Hepatic stellate cell (primary cell): ENCODE measurements at places on chromosomes 2 and 18.

GRCh38 chr2:138600732-138601457, 99.3 kb downstream of the SPOPL start:
- no peak for DNase-seq

- no peak for DNase-seq
Measured at GRCh38 chr18:36717422-36718110, 111.2 kb downstream of the TPGS2 start.

DNA sequence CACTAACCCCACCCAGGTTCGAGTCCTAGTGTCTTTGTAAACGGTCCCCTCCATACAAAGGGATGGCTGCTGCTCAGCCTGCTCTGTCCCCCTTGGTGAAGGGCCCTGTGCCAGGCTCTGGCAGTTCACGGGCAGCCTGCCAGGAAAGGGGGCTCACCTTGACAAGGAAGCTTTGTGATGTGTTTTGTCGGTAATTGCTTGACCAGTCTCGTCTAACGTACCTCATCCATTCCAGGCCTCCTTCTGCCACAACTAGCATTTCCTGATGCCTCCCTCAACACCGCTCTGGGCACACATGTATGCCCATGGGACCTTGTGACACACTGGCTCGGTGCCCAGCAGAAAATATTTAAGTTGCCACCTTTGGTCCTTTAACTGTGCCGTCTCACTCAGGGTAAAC, 171.9 kb downstream of the KLHL29 start:
- no peak for DNase-seq

- no peak for DNase-seq
Measured at GRCh38 chr18:79781331-79781941, 16.3 kb upstream of the KCNG2 start.

DNA sequence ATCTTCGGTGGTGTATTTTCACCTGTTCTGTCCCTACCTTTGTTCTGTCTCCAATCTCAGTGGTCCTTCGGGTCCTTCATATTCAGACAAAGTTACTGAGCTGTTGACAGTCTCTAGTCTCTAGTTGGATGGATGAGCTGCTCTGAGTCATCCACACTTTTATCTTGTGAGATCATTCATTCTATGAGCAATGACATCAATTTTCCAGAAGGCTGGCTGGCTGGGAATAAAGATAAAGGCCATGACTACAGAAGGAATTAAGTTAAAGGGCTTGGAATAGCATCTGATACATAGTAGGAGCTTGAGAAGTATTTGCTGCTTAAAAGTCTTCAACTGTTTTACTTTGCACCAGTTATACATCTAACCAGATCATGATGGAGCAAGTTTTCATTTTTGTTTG, 43.1 kb upstream of the SLC39A10 start:
- peak; percentile 65 for DNase-seq

DNA sequence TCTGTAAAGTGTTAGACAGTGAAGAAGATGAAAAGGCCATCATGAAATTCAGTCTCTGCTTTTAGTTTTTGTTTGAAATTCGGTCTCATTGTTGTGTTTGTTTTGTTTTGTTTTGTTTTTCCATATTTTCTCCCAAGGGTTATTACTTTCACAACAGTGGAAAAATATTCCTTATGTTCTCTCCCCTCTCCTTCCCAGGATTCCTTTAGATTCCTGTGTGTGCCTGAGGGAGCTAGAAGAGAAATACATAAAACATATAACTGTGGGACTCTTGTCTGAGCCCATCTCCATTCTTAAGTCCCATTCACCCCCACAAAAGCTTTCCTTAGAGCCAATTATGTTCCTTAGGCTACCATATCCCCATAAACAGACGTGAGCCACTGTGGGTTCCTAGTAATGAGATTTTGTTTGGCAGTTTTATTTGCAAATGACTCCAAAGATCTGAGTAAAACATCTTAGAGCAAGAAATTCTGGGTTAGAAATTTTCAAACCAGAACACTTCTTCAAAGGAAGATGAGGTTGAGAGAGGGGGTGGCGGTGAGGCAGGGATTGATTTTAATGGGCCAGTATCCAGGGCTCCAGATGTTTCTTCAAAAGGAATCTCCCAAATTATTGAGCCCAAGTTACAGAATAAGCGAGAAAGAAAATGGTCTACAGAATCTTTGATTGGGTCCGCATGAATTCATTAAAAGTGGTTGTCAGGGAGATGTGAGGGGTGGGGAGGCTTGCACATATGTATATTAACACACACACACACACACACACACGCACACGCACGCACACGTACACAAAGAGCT, 157.8 kb upstream of the TNP1 start:
- DNase-seq, result no peak

- DNase-seq, result no peak
Measured at GRCh38 chr2:31233231-31233630, 721 bp upstream of the EHD3 start.

GRCh38 chr2:129619471-129619870, 360.0 kb upstream of the RAB6C start:
- no peak for DNase-seq

- DNase-seq, result no peak
Measured at GRCh38 chr18:26697186-26697884, 149.0 kb upstream of the KCTD1 start.

DNA sequence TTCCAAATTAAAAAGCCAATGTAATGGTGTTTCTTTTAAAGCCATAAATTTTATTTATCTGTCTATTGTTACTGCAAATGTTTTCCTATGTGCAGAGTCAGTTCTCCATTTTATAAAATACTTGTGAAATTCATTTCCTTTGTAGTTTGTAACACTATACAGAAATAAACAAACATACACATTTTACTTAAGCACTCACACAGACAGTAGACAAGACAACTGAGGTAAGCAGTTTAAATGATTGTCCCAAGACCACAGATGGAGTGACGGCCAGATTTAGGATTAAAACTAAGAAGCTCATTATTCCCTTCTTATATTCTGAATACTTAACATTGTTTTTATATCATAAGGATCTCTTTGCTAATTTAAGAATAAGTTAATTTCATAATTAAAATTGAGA, 100.9 kb downstream of the BAZ2B start:
- DNase-seq, result no peak

GRCh38 chr18:65527879-65528633, 222.8 kb upstream of the CDH7 start:
- DNase-seq, result no peak

DNA sequence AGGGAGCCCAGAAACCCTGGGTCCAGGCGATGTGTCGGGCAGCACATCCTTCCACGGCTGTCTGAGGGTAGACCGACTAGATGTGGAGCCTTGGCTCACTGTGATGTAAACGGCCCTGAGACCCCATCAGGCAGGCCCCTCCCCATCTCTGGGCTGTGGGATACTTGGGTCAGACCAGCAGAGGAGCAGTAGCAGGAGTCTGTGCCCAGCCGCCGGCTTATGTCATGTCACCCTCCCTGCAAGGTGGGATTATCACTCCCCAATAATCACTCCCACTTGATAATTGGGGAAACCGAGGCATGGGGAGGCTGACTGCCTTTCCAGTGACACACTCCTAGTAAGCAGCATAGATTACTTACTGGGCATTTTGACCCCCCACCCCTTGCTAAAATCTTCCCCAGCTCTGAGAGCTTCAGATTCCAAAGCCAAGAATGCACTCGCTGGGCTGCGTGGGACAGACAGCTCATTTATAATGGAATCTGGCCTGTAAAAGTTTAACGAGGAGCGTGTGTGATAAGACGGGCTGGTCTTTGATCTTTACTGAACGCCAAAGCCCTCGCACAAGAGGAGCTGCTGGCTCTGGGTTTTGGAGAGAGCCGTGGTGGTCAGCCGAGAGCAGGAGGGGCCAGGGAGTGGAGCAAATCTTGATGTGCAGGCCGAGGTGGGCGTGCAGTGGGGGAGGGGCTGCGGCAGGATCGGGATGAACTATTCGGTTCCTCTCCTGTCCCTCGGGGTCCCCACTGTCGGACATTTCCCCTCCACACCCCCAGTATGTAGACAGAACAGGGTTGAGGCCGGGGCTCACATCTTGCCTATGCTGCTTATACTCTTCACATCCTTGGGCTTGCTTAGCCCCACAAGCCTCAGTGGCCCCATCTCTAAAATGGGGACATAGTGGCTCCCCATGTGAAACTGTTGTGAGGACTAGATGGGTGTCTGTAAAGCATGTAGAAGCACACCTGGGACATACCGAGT, 200.0 kb downstream of the GLI2 start:
- no peak for DNase-seq

- DNase-seq, result no peak
Measured at GRCh38 chr2:74735009-74735408, 81.0 kb downstream of the SEMA4F start.

DNA sequence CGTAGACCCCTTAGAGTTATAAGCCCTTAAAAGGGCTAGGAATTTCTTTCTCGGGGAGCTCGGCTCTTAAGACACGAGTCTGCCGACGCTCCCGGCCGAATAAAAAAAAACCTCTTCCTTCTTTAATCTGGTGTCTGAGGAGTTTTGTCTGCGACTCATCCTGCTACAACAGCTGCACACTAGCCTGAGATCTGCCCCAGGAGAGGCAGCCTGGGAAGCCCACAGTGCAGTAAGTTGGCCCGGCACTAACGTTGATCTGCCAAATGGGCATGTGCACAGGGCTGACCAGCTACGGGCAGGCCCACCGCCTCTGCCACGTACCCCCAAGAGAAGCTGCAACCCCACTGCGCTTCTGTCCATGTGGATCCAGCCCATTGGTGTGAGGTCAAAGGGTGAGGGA, 8.4 kb upstream of the LIMS2 start:
- no peak for DNase-seq

DNA sequence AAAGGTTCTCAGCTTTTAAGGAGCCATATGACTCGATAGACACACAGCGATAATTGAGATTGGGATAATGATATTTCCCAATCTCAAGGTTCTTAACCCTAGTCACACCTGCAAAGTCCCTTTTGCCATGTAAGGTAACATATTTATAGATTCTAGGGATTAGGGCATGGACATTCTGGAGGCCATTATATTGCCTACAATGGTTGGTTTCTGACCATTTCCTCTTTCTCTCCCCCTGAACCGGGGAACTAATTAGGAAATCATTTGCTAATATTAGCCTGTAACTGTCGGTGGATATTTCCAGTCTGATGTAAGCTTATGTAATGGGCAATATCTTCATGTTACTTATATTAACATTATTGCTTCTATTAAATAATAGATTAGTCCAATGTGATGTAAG, 40.8 kb upstream of the ARHGAP15 start:
- no peak for DNase-seq

DNA sequence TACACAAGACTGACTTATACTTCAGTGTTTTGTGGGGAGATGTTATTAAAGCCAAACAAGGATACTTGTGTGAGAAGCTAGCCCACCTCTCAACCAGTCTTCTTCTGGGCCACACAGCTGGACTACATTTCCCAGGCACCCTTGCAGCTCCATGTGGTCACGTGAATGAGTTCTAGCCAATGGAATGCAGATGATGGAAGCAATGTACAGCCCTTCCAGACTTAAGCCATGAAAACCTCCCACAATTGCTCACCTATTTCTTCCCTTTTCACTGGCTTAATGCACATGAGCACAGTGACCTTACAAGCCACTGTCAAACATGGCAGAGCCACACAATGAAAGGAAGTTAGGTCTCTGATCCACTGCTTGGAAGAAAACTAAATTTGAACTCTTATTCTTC, 20.4 kb upstream of the FEZ2 start:
- DNase-seq, result peak; percentile 46

DNA sequence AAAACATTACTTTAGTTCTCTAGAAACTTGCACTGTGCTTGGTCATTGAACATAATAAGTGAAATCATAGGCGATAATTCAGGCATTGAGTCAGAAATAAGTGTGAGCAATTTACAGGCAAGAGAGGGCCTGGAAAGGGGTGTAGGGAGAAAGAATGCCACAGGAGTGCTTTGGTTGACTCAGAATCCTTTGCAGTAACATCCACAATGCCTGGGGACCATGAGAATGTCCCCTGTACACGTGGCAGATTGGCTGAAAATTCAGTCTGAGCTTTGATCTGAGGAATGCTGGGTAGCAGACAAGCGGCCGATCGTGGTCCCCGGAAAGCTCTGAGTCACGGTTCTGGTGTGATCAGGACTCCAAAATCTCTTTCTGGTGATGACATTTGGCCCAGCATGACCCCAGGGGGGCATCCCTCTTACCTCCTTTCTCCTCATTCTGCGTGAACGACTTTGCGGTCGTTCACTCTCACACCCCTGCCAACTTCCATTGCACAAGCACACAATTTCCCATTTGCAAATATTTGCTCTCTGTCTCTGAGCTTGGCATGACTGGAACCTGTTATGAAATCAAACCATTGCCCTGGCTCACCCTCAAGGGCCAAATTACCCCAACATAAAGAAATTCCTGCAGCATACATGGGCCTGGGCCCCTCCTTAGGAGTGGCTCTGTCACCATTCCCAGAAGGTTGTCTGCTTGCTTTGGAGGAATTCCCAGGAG, 305.0 kb upstream of the EPAS1 start:
- peak; percentile 69 for DNase-seq

- DNase-seq, result no peak
Measured at GRCh38 chr2:138185827-138186226, 221.6 kb downstream of the HNMT start.

DNA sequence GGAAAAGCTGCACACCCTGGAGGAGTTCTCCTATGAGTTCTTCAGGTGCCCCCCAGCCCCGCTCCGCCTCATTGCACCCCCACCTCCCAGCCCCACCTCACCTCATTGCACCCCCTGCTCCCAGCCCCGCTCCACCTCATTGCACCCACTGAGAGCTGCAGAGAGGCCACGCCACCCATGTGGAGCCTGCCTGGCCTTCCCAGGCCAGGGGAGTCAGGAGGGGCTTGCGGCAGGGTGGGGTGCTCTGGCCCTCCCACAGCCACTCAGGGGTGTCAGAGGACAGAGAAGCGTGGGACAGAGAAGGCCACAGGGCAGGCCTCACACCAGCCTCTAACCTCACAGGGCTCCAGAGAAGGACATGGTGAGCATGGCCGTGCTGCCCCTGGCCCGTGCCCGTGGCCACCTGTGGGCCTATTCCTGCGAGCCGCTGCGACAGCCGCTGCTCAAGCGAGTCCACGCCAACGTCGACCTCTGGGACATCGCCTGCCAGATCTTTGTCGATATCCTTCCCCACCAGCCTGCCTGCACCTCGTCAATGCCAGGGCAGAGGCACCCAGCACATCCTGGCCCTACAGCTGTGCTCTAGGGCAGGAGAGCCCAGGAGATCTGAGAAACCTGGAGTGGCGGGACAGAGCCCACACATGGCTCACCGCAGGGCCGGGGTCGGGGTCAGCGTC, 15.0 kb upstream of the GPR17 start:
- DNase-seq, result peak; percentile 31

GRCh38 chr2:118989481-118989880, 47.5 kb downstream of the MARCO start:
- DNase-seq, result no peak

- peak; percentile 32 for DNase-seq
Measured at GRCh38 chr2:20350041-20350712, 467 bp downstream of the PUM2 start.

GRCh38 chr2:172723286-172723685, 12.4 kb upstream of the RAPGEF4 start:
- DNase-seq, result no peak

GRCh38 chr18:58858591-58859468, 5.8 kb upstream of the ZNF532 start:
- no peak for DNase-seq
